A549 treated with AZD2906 at 1 μM for 4 hours (cell line): ENCODE measurements at places on chromosomes 5 and 9. TPM values are rescaled to one million over a fixed set of nuclear protein-coding genes. Genes with fewer than 3 reads are reported as not detected.

SPINK6 gene
- total RNA-seq: 0.28 to 0.75 TPM (median 0.36 TPM) in 5 replicates

NPR2 gene
- total RNA-seq: 4.2 to 6.3 TPM (median 4.6 TPM) in 5 replicates

PFN3 gene
- not detected in 5 replicates for total RNA-seq

GARIN3 gene
- not detected in 5 replicates for total RNA-seq

SMC2 gene
- 16.6 to 28.0 TPM (median 20.5 TPM) in 5 replicates for total RNA-seq
